ENCODE measurements at places on chromosomes 1 and 21.

- DNase-seq: no peak
Measured at GRCh38 chr21:17352996-17353655, 159.7 kb upstream of the CXADR start.

DNA sequence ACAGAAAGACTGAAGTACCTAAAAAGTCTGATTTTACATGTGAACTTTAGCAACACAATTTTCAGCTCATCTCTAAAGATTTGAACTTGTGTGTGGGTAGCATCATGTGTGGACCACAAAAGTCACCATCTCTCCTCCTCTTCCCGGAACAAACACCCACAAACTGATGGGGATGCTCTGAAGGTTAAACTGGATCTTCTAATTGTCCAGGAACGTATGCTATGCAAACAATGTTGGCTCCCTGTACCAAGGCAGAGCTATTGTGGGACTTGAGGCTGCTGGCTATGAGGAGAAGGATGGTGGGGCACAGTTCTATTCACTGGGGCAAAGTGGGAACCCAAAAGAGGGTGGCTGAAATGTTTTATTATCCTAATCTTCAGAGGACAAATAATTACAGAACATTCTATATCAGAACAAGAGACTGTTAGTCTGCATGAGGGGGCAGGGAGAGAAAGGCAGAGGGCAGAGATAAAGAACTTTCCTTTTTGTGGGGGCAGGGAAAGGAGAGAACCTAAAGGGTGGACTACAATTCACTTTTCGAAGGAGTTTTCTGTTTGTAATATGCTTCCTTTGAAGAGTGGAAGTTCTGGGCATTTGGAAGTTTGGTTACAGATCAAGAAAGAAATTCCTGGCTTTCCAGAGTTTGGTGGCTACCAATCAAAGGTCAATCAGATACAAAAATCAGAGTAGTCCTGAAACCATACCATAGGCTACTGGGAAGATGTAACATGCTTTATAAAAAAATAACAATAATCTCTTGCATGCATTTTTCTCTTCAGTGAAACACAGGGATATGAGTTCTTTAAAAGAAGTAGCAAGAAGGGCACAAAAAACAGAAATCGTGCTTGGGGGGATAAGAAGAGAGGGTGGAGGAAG lies 62.9 kb downstream of the GADD45A start:
- no peak for DNase-seq

DNA sequence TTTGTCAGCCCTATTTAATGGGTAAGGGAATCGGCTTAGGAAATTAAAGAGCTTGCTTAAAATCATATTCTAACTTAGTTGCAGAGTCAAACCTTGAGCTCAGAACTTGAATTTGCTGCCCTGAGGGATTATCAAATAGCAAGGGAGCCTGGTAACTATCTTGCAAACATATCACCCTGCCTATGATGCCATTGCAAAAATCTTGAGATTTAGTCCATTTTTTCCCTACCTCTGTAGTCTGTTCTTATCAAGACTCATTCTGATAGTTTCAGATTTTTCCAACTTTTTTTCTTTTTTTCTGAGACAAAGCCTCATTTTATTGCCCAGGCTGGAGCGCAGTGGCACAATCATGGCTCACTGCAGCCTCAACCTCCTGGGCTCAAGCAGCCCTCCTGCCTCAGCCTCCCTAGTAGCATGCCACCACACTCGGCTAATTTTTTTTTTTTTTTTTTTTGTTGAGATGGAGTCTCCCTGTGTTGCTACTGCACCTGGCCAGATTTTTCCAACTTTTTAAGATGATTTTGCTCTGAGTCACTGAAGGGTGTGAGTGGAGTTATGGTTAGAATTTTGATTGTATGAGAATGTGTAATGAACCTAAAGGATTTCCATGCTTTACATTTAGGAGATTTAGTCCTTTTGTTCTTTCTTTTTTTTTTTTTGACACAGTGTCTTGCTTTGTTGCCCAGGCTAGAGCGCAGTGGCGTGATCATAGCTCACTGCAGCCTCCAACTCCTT lies 12.2 kb downstream of the SARS1 start:
- no peak for DNase-seq

GRCh38 chr1:10402729-10403274 lies 3.9 kb downstream of the PGD start:
- DNase-seq: no peak

DNA sequence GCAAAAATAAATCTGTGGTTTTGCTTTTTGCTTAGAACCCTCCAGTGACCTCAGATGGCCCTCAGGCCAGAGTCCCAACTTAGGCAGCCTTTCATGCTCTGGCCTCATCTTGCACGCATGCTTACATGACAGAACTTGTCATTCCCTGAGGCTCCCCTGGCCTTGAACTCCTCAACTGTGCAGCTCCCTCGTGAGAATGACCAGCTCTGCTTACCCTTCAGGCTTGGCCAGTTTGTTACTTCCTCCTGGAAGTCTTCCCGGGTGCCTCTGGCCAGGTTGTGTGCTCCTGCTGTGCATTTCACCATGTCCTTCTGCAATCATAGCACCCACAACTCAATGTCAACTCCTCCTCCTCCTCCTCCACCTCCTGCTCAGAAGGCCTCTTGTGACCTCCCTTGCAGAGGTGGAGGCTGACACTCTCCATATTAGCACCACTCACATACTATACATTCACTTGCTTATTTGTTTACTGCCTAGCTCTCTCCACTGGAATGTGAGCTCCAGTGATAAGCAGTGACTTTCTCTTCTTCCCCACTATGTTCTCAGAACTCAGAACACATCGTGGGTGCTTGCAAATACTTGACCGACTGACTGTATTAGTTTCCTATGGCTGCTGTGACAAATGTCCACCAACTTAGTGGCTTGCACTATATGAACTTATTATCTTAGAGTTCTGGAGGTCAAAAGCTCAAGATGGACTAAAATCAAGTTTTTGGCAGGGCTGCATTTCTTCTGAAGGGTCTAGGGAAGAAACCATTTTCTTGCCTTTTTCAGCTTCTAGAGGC lies 41.9 kb downstream of the RCSD1 start:
- DNase-seq: no peak

DNA sequence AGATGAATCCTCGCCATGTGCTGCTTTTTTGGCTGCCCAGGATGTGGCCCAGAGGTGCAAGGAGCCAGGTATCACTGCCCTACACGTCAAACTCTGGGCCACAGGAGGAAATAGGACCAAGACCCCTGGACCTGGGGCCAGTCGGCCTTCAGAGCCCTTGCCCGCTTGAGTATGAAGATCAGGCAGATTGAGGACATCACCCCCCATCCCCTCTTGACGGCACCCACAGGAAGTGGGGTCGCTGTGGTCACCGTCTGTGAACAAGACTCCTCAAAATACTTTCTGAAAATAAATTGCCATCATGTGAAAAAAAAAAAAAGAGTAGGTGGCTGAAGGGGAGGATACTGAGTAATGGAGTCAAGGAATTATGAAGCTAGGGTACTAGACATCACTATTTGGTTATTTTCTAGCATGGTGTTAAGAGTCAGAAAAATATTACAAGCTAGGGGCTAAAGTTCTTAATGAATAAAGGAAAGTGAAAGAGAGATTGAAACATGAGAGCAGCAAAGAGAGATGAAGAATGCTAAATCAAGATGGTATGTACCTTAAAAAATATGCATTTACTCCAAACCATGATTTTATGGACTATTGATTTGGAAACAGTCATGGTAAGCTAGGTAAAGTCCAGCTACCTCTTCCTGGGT lies 84.9 kb downstream of the CLEC20A start:
- no peak for DNase-seq

GRCh38 chr1:155729031-155729898 lies 40.4 kb downstream of the DAP3 start:
- peak; percentile 84 for DNase-seq

GRCh38 chr1:109482242-109482641 lies 1.5 kb upstream of the ATXN7L2 start:
- no peak for DNase-seq

DNA sequence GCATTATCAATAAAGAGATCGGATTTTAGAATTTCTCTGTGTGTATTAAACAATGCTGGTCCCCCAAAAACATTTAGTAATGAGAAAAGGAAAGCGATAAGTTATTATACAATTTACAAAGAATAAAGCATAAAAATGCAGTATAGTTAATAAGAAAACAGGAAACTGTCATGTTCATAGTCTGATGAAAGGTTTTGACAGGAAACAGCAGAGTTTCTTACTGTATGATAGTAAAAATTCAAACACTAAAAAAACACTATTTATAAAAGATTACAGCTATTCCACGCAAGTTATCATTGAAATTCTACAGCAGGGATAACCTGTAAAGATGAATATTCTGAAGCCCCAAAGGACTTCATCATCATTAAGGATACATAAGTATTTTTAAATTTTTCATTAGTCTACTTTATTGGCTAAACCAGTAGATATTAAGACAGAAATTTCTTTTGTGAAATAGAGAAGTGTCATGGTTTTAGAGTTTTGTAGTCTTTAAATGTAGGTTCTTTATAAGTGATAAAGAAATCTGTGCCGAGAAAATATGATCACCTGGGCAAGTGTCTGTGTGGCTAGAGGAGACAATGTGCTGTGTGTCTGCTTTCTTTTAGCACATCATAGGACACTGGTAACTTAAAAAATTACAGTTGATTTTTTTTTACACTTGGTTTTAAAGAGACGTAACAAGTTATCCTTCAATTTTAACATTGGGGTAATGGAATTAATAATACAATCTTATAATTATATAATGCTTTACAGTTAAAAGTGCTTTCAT lies 49.7 kb upstream of the GFI1 start:
- DNase-seq: no peak

GRCh38 chr1:117512728-117513321 lies 93.0 kb upstream of the TENT5C start:
- DNase-seq: peak; percentile 67

DNA sequence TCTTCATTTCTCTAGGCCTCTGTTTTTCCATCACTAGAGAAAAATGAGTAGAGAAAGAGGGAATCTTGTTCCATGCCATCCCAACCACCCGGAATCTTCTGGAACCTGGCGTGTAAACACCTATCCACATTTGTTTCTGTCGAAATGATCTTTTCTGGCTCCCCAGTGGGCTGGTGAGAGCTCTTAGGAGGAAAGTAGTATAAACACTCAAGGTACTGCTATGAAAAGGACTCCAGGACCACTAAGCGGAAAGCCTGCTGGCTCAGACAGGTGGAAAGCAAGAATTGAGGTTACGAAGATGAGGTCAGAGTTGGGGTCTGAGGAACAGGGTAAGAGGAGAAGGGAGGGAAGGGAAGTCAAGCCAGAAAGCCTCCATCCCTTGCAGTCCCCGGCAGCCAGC lies 90.8 kb downstream of the PLXNA2 start:
- DNase-seq: no peak

DNA sequence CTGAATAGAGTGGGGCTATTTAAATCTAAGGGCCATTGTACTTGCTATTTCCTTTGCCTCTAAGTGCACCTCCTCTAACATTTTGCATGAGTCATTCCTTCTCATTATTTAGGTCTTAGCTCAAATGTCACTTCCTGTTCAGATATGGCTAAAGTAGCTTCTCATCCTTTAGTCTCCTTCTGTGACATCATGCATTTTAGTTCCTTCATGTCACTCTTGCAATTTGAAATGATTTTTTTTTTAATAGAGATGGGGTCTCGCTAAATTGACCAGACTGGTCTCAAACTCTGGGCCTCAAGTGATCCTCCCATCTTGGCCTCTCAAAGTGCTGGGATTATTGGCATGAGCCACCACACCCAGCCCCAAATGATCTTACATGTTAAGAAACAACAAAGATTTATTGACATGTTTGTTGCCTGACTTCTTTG lies 6.6 kb downstream of the TBX19 start:
- peak; percentile 59 for DNase-seq

DNA sequence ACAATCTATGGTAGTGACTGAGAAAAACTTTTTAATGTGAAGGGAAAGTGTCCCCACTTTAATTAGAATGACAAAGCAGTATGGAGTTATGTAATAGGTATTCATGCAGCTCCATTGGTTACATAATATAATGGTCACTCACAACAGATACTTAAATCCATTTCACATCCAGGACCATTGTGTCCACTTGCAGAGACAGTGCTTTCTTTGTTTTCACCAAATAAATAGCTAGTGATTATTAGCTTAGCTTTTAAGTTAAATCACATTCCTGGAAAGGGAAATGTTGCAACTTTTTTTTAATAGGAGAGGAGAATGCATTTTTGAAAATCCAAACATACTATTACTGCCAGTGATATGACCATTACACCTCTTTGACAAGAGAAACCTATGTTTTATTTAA lies 22.9 kb downstream of the RGL1 start:
- no peak for DNase-seq

- DNase-seq: peak; percentile 27
Measured at GRCh38 chr21:17612023-17612564, 607 bp downstream of the BTG3 start.

GRCh38 chr1:203516184-203516583 lies 22.2 kb downstream of the OPTC start:
- DNase-seq: no peak

DNA sequence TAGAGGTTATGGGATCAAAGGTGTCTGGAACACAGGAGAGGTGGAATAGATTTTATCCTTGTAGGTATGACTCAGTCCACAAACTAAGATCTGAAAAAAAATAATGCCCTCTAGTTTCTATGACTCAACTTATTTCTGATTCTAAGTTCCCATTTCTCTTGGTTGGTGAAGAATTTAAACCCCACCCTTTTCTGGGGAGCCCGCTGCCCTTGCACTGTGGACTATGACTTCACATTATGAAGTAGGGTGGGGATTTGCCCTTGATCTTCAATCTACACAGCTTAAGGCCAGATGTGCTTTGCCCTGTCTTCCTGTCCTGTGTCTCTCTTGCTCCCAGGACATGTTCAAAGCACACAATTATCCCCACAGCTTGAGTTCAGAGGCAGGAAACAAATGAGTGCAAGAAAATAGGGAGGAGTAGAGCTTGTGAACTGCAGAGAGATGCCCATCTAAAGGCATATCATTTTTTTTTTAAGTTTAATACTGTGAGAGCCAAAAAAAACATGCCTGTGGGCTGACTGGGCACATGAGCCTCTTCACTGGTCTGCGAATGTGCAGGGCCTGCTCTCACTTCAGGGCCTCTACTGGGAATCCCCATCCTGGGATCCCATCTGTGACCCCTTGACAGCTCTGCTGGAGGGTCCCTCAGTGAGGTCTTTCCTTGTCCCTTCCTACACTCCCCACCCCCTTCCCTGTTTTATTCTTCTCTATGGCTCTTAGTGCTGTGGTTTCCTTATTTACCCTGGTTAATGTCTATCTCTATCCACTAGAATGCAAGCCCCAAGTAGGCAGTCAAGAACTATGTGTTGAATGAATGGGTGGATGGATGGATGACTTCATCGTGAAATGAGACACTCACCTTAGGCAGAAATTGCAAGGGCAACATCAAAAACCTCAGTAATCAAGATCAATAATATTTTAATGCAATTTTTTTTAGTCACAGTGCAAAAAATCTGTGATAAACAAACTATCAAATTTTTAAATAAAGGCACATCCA lies 61.5 kb downstream of the CD58 start:
- DNase-seq: peak; percentile 71

GRCh38 chr1:159848326-159848725 lies 14.1 kb downstream of the VSIG8 start:
- no peak for DNase-seq

- no peak for DNase-seq
Measured at GRCh38 chr1:230785636-230786384, 38.6 kb downstream of the CAPN9 start.

DNA sequence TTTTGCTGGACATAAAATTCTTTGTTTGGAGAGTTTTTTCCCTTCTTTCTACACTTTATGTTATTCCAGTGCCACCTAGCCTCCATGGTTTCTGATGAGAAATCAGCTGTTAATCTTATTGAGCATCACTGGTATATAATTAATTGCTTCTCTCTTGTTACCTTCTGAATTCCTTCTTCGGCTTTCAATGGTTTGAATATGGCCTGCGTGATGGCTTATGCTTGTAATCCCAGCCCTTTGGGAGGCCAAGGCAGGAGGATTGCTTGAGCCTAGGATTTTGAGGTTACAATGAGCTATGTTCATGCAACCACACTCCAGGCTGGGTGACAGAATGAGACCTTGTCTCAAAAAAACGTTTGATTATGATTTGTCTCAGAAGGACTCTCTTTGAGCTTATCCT lies 13.0 kb upstream of the CNIH4 start:
- DNase-seq: peak; percentile 9
